ENCODE measurements at places on chromosomes 5 and 9.

GRCh38 chr5:65938256-65938655 is 11.9 kb downstream of the ERBIN start:
- DNase-seq, result no peak

GRCh38 chr9:88749420-88749819 is 214.4 kb downstream of the NXNL2 start:
- no peak for DNase-seq

DNA sequence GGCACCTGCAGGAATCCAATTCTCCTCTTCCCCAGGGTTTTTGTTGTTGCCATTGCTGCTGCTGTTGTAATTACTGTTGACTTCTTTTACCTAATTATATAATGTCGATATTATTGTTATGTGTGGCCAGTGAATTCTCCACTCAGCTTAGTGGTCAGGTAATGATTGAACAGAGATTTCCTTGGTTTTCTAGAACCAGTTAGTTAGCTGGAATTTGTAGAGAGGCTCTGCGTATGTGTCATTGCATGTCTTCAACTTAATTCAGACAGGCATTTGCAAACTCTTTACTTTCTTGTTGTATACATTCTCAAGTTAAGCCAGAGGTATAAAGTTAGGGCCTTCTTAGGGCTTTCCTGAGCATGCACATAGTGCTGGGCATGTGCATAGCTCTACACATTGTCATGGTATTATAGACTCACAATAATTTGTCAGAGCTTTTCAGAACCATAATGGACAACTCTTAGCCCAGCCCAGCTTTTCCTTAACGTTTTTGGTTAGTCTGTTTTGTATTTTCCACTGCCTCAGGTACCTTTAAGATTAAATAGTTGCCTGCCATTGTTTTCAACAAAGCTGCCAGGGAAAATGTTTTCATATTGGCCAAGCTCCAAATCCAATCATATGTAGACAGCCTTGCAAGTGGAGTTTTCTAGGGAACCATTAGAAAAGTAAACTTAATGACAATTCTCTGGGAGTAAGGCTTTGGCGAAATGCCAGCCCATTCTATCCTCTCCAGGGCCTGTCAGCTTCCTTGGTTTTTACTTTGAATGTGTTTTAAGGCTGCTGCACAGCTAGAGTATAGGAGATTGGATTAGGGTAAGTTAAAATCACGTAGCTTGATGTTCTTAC is 68.1 kb downstream of the UBE2R2 start:
- DNase-seq, result no peak

- DNase-seq, result no peak
These were observed 529.1 kb upstream of the CLINT1 start for GRCh38 chr5:158388021-158388420.

- no peak for DNase-seq
These were observed 34.4 kb upstream of the RANBP6 start for GRCh38 chr9:6049798-6050197.

GRCh38 chr9:91744114-91744513 is 205.9 kb downstream of the ROR2 start:
- no peak for DNase-seq

DNA sequence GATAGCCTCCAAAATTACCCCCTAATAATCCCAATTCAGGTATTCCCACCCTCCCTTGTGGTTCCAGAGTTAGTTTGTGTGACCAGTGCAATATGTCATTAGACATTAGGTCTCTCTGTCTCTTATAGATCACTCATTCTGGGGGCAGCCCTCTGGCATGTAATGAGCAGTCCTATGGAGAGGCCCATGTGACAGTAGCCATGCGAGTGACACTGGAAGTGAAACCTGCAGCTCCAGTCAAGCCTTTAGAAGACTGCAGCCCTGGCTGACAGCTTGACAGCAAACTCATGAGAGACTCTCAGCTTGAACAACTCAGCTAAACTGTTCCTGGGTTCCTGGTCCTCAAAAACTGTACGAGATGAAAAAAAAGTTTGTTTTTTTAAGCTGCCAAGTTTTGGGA is 54.0 kb upstream of the HSPB3 start:
- DNase-seq, result no peak

- no peak for DNase-seq
These were observed 961.6 kb upstream of the CDH18 start for GRCh38 chr5:20949636-20950035.

- no peak for DNase-seq
These were observed 16.2 kb upstream of the MEF2C start for GRCh38 chr5:88899096-88899737.

DNA sequence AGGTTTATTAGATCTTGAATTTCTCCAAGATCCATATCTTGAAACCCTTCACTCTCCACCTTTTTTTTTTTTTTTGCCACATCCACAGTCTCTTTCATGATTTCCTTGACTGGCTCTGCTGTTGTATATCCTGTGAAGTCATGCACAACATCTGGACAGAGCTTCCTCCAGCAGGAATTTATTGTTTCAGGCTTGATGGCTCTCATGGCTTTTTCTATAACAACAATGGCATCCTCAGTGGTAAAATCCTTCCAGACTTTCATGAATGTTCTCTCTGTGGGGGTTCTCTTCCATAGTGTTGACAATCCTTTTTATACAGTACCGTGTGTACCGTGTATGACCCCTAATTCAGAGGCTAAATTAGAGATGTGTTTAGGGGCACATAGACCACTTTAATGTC is 24.0 kb downstream of the RANBP17 start:
- no peak for DNase-seq

GRCh38 chr5:147407094-147407681 is 102.7 kb downstream of the DPYSL3 start:
- DNase-seq, result no peak

Measured in activated CD8-positive, alpha-beta memory T cell treated with anti-CD3 and anti-CD28 coated beads for 1 hour (primary cell).